Midbrain (tissue), 1 donor: ENCODE measurements at places on chromosomes 12 and 14.

GRCh38 chr12:89650239-89650638 lies 58.4 kb downstream of the ATP2B1 start:
- DNase-seq, result no peak

- DNase-seq, result no peak
Observed at GRCh38 chr14:105472486-105472991, 2.1 kb upstream of the CRIP2 start.

DNA sequence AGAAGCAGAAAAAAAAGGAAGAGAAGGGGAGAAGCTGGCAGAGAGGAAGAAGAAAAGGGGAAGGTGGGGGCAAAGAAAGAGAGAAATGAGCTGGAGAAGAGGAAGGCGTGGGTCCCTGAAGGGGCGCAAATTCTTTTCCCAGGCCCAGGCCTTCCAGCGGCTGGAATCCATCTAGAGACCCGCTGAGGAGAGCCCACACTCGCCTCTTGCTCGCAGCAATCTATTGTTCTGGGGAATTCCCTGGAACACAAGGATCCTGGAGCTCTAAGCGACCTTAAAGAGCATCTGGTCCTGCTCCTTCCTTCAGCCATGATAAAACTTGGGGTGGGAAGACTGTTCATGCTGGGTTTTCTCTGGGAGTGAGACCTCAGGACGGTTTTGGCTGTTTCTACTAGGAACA lies 41.2 kb upstream of the FKBP4 start:
- no peak for DNase-seq

GRCh38 chr14:103890821-103891666 lies 37.2 kb upstream of the TDRD9 start:
- no peak for DNase-seq

DNA sequence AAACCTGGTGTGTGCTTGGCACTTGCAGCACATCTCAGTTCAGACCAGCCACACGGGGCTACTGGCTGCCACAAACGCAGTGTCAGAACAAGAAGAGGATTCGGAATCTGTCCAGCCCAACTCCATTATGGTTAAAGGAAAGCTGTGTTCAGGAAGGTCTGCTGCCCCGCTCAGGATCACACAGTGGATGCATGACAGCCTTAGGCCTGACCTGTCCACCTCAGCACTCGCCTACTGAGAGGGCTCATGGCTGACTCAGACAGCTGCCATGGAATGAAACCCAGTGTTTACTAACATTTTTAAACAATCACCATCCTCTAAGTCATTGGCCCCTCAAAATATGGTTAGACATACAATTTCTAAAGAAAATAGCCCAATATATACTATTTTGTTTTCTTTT lies 5.6 kb upstream of the NIN start:
- no peak for DNase-seq

GRCh38 chr12:51399891-51400290 lies 8.7 kb upstream of the GALNT6 start:
- DNase-seq, result no peak

DNA sequence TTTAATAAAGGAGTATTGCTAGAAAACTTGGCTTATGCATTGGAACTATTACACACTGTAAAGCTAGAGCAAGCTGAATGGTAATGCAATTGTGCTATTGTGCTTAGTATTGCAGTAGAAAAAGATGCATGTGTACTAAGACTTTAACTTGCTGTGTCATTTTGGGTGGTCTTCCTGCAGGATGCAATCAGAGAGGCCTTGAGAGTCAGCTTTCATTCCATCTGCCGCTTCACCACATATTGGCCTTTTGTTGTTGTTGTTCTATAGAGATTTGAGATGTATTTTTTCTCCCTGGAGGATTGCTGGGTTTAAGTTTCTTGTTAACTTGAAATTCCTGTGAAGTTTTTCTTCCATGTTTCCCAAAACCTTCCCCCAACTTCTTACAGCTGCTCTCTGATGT lies 449.7 kb downstream of the TMTC2 start:
- no peak for DNase-seq

DNA sequence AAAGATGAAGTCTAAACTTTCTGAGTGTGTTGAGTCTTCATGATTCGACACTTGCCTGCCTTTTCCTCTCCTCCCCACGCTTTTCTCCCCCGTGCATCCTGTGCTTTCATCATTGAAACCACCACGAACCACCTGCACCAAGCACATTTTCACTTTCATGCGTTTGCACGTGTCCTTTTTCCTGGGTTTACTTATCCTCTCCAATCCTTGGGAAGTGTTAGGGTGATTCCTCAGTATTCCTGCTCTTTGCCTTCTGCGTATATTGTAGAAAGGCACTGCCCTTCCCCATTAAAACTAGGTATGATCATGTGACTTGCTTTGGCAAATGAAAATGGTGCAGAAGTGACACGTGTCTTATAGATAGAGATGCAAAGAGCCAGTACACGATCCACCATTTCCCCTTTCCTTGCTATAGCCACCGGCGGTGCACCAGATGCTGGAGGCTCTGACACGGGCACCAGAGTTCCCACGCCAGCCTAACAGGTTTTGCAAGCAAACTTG lies 106.6 kb downstream of the BRMS1L start:
- no peak for DNase-seq

DNA sequence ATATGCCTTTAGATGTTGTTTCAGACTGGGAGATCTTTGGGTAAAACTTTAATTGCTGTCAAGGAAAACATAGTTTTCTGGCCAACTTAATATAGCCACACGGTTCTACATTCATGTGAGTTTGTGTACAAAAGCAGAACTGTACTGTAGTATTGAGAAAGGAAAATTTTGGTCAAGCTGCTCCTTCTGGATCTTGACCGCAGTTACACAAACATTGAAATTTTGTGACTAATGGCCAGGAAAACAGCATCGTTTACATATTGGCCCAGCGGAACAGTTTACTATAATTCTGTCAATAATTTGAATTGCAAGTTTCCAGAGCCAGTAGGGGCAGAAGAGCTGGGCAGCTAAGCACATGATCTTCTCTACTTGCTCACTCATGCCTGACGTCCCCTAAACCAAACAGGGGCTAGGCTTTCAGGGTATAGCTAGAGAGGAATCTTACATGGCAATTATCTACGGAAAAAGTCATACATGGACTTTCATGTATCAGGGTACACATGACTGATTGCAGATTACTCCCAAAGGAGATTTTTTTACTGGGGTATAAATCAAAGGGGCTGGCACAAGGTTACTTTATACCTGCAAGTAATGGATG lies 11.4 kb upstream of the ART4 start:
- no peak for DNase-seq

DNA sequence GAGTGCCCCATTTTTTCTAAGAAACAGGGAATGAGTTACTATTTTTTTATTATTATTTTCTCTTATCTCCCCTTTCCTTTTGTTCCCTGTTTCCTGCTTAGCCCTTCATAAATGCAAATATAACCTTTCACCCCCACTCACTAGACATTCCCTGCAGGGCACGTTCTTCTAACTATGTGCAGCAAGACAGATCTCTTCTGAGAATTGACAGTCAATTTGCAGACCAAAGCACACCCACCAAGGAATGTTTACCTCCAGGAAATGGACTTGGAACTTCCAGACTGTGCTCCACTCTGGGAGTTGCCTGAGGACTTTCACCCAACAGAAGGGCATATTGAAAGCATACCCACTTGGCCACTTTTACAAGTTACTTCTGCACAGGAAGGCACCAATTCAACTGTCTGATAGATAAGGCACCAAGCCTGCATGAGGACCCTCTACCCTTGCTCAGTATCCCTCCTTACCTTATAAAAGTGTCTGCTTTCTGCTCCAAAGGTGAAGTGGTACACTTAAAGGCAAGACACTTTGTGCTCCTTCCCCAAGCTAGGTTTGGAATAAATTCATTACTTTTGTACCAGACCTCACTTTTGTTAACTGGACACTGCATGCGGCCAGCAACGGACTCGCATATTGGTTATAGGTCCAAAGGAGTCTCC lies 6.5 kb downstream of the TAS2R19 start:
- DNase-seq, result no peak

- no peak for DNase-seq
Observed at GRCh38 chr14:68235011-68235410, 415.4 kb downstream of the RAD51B start.

DNA sequence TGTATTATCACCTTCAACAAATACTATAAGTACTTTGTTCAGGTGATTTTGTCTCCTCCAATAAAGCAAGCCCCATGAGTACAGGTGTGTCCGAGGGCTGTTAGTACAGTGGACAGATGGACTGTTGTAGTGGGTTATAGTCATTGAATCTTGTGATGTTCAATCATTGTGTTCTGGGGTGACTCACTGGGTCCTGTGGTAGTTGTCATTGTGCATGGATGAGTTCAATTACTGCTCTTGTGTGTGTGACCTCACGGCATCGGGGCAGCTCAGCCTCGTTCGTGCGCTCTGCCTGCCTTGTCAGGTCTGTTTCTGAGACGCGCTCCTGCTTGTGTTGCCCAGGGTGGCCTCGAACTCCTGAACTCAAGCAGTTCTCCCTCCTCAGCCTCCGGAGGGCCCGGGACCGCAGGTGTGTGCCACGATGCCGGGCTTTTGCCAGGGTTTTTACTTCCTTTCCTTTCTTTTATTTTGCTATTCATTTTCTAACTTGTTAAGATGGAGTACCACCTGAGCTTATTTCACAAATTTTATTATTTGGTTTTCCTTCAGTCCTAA lies 72.2 kb downstream of the DDX51 start:
- no peak for DNase-seq

GRCh38 chr14:61211476-61212255 lies 69.5 kb downstream of the TMEM30B start:
- no peak for DNase-seq

DNA sequence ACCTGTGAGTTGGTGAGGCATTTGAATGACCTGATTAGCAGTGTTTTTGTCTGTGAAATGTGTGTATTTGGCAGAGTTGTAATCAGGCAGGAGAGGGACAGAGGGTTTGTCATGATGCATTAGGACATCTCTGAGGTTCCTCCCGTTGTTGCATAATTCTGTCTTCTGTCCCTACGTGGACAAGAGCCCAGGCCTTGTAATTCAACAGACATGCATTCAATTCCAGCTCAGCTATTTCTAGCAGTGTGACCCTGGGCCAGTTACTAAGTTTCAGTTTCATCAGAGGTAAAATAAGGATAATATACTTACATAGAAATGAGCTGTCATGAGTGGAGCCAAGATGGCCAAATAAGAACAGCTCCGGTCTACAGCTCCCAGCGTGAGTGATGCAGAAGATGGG lies 208.6 kb downstream of the SLC38A4 start:
- DNase-seq, result no peak

- DNase-seq, result no peak
Observed at GRCh38 chr12:2094597-2094996, 41.8 kb downstream of the CACNA1C start.

DNA sequence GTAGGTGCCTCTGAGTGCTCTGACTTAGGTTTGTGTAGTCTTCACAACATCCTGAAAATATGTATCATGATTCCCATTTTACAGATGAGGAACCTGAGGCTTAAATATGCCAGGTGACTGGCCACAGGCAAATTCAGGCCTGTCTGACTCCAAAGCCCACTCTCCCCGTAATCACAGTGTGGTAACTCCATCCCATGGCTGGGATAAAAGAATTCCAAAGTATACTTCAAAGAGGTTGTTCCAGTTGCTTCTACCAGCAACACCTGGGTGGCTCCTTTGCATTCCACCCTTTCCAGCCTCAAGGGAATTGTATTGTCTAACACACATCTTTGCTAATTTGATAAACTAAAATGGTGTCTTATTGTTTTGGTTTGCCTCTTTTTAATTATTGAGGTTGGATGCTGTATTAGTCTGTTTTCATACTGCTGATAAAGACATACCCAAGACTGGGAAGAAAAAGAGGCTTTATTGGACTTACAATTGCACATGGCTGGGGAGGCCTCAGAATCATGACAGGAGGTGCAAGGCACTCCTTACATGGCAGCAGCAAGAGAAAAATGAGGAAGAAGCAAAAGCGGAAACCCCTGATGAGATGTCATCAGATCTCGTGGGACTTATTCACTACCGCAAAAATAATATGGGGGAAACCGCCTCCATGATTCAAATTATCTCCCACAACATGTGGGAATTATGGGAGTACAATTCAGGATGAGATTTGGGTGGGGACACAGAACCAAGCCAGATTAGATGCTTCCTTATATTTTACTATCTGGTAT lies 9.9 kb upstream of the CHST11 start:
- no peak for DNase-seq

GRCh38 chr12:100401660-100402059 lies 44.8 kb downstream of the SLC17A8 start:
- no peak for DNase-seq

GRCh38 chr12:6569312-6569711 lies 1.2 kb upstream of the NOP2 start:
- DNase-seq, result no peak

GRCh38 chr14:92584220-92584619 lies 70.6 kb downstream of the RIN3 start:
- DNase-seq, result no peak
